Cerebellar cortex (tissue), 1 donor: ENCODE measurements at places on chromosomes 16 and 17.

DNA sequence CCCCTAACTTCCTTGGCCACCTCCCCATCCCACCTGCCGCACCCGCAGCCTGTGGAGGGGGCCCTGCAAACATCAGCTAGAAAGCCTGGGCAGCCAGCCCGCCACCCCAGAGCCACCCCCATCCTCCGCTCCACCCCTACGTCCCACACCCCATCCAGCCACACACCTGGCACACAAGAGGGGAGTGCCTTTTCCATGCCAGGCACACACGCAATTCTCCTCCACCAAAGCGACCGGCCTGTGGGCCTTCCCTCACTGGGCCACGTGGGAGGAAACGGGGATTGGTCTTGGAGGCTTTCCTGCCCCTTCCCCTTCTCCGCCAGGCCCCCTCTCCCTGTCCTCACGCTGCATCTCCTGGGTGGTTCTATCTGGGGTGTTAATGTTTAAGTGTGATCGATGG is 48.7 kb upstream of the TNRC6C start:
- DNase-seq: no peak

GRCh38 chr16:24051125-24051524 is 205.0 kb upstream of the CACNG3 start:
- no peak for DNase-seq

GRCh38 chr16:84075376-84075775 is 32.8 kb upstream of the SLC38A8 start:
- DNase-seq: no peak

- no peak for DNase-seq
Measured at GRCh38 chr17:43360376-43360738, 38.4 kb upstream of the ARL4D start.

DNA sequence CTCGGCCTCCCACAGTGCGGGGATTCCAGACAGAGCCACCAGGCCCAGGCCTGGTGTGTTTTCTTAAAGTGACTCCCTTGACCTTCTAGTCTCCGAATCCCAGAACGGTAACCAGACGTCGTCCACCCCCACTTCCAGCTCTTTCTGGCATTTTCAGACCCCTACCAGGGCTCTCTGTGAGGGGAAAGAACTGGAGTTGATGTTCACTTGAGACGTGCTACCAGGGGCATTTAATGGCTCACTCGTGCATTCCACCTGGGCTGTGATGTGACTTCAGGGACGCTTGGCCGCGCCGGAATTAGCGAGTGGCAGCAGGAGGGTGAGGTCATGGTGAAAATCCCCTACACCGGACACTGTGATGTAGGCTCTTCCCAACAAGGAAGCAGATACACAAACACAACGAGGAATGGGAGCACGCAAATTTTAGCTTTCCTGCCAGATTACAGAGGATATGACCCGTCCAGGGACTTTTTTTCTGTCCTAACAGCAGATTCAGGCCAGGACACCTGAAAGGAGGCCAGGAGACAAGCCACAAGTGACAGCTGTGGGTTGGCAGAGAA is 1.1 kb upstream of the GNA13 start:
- peak; percentile 41 for DNase-seq

- peak; percentile 81 for DNase-seq
Measured at GRCh38 chr17:82152556-82153294, 54.7 kb upstream of the FASN start.

DNA sequence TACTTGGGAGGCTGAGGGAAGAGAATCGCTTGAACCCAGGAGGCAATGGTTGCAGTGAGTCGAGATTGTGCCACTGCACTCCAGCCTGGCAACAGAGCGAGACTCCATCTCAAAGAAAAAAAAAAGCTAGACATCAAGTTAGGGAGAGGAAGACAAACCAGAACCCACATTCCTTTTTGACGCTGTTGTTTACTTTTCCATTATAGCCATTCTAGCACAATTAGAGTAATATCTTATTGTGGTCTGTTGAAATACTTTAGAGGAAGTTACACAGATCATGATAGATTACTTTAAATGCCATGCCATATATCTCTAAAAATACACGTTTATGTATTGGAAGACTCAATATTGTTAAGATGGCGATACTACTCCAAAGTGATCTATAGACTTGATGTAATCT is 16.5 kb upstream of the ABCC1 start:
- DNase-seq: no peak

GRCh38 chr17:70047619-70048419 is 27.2 kb upstream of the KCNJ16 start:
- no peak for DNase-seq

- no peak for DNase-seq
Measured at GRCh38 chr16:11862489-11862888, 11.1 kb upstream of the RSL1D1 start.

GRCh38 chr17:57606111-57606875 is 138.8 kb downstream of the CCDC182 start:
- DNase-seq: no peak

- no peak for DNase-seq
Measured at GRCh38 chr17:51541215-51541614, 280.9 kb downstream of the UTP18 start.

DNA sequence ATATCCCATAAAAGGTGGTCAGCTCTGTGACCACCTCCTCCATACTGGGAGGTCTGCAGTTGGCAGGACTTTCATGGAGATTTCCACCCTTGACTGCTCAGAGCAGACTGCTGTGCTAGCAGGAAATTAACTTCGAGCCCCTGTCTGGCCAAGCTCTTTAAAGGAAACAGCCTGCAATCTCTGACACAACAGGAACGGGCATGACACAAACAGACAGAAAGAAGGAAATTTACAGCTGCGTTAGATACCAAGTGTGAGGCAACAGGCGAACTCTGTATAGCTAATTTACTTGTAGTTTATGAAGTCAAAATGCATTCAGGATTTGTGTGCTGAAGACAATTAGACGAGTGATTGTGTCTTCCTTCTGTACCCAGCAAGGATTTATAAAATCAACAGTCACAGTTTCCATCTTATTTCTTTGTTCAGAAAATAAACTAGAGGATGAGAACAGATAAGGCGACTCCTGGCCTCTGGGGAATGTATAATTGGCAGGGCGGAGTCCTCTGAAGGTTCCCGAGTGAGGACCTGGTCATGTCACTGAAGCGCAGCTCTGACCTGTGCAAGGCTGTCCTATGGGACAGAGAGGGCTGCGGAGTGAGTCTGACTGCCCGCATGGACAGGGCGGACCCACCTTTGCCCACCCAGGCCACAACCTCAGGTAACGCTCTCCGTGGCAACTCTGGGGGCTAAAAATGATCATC is 16.1 kb downstream of the WIPI1 start:
- DNase-seq: no peak

DNA sequence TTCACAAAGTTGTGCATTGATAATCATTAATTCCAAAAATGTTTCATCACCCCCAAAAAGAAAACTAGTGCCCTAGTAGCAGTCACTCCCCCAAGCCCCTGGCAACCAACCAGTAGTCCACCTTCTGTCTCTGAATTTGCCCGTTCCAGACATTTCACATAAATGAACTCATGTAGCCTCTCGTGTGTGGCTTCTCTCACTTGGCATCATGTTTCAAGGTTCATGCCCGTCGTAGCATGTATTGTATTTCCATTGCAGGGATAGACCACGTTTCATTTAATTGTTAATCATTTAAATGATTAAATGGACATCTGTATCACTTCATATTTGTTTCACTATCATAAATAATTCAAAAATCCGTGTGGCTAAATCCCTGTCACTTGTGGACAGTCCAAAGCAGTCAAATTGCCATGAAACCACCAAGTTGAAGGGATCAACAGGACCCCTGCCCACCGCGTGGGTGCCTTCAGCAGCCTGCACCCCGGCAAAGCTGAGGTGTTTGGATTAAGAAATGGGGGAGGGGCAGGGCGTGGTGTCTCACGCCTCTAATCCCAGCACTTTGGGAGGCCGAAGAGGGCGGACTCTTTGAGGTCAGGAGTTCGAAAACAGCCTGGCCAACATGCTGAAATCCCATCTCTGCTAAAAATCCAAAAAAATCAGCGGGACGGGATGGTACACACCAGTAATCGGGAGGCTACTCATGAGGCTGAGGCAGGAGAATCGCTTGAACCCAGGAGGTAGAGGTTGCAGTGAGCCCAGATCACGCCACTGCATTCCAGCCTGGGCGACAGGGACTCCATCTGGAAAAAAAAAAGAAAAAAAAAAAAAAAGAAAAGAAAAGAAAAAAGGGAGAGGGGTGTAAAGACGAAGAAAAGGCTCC is 8.7 kb upstream of the FLYWCH2 start:
- no peak for DNase-seq

GRCh38 chr17:62824290-62825131 is 16.4 kb upstream of the MARCHF10 start:
- no peak for DNase-seq

GRCh38 chr16:3510416-3510815 is 9.6 kb downstream of the CLUAP1 start:
- no peak for DNase-seq

DNA sequence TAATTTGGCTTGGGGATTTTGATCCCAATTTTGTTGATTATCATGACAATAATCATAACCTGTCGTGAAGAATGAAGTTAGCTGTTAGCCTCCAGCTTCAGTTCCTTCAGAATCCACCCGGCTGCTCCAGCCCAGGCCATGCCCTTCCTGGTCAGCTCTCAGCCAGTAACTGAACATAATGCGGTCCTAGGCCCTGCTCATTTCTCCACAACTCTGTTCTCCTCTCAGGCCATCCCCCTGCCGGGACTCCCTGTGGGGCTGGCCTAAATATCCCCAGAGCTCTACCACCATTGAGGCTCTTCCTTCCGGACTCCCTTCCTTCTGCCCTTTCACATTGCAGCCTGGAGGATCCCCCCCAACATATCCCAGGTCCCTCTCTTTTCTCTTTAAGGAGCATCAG is 833.4 kb upstream of the GOT2 start:
- DNase-seq: no peak

DNA sequence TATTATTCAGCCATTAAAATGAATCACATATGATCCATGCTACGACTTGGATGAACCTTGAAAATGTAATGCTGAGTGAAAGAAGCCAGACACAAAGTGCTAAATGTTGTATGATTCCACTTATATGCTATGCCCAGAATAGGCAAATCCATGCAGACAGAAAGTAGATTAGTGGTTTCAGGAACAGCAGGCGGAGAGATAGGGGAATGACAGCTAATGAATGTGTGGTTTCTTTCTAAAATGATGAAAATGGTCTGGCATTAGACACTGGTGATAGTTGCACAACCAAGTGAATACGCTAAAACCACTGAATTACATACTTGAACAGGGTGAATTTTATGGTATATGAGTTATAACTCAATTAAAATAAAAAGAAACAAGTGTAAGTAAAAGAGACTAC is 121.8 kb upstream of the NOG start:
- no peak for DNase-seq

DNA sequence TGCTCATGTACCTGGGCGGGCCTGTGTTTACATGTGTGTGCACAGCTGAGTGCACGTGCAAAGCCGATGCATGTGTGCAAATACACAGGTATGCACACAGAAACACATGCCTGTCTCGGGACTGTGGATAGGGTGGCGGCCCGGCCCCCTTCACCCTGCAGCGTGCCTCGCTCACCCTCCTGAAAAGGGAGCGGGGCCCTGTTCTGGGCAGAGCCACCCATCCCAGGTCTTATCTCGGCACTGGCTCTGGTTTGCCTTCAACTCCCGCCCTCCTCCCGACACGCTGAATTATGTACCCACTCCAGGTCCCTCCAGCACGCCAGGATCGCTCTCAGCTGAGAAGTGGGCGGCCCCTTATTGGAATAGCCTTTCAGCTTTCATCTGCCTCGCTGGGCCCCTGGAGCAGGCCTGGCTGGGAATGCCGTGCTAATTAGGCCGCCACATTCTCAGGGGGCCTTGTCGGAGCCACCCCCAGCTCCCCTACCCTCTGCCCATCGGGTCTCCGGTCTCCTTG is 77.8 kb downstream of the RTN4RL1 start:
- no peak for DNase-seq

DNA sequence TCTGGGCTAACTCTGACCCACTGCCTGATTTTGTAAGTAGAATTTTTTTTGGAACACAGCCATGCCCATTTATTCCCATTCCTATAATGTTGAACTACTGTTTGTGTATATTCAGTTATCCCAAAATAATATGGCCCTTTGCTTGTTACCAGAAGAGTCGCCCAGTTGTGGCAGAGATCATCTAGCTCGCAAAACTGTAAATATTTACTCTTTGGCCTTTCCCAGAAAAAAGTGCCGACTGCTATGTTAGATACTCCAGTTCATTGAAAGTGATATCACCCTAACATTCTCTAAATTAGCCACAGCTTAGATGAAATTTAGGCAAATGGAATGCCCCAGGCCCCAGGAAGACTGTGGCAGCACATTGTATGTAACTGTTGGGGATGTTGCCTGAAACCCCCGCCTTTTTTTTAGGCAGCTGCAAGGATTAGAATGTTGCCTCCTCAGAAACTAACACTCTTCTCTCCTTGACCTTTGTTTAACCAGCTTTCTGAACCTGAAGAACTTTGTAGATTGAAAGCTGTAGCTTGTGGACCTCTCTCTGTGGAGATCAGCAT is 19.1 kb downstream of the WWOX start:
- no peak for DNase-seq

DNA sequence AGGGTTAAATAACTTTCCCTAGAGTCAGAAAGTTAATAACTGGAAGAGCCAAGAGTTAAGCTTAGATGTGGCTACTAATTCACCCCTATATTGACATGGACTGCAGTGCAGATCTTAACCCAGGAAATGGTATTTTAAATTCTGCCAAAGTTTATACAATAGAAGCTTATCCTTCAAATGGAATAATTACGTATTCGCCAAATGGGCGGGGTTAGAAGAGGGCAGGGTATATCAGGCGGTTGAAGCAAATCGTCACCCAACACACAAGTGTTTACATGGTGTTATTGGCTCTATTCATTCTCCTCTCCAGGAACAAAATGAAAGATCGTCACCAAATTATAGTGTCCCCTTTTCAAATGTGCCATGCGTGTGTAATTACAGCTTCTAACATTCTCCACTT is 182.7 kb downstream of the PRKCB start:
- DNase-seq: no peak

- DNase-seq: peak; percentile 36
Measured at GRCh38 chr16:48276102-48276501, 28.8 kb upstream of the ABCC11 start.
